ENCODE measurements at places on chromosomes 6 and 20.

DNA sequence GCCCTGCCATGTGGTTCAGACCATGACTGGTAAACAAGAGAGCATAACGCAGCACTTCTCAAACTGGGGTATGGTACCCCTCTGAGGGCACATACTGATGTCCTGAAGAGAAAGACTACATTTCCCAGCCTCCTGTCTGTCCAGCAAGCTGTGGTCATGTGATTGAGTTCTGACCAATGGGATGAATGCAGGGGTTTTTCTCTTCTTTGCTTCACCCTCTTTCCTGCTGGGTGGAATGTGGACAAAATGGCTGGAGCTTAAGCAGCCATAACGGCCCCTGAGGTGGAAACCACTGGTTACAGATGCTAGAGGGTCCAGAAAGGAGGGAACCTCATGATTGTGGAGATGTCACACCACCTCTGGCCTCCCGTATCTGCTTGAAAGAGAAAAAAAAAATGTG, 19.4 kb upstream of the KCNB1 start:
- DNase-seq: no peak

DNA sequence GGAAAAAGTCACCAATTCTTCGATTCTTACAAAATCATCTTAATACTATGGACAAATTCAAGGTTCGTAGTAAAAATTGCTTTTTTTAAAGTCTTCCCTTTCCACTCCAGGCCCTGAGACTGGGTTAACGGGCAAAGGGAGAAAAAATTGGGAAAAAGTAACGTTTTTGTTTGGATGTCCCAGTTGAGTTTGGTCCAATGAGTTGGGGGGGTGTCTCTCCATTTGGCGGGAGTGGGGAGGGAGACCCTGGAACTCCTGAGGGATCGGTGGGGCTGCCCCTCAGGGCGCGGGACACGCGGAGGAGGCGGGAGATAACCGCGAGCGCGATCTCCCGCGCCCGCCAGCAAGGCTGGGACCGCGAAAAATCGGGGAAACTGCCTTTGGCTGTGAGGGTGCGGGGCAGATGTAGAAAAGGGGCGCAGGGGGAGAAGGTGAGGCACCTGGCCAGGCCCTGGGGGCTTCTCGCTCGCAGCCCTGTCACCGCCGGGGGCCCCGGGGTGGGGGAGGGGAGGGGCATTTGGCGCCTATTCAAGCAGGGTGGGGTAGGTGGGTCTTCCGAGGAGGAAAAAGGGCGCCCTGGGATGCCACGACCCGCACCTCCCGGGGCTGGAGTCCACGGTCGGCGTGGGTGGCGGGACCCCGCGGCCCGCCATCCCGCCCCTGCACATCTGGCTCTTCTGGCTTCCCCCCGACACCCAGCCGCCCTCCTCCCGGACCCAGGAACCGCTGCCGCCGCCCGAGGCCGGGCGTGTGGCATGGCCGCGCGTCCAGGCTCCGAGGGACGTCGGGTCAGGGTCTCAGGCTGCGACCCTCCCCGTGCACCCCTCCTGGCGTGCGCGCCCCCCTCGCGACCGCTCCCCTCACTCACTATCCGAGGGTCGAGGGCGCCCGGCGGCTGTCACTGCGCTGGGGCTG, 595 bp downstream of the FBXO5 start:
- no peak for DNase-seq

DNA sequence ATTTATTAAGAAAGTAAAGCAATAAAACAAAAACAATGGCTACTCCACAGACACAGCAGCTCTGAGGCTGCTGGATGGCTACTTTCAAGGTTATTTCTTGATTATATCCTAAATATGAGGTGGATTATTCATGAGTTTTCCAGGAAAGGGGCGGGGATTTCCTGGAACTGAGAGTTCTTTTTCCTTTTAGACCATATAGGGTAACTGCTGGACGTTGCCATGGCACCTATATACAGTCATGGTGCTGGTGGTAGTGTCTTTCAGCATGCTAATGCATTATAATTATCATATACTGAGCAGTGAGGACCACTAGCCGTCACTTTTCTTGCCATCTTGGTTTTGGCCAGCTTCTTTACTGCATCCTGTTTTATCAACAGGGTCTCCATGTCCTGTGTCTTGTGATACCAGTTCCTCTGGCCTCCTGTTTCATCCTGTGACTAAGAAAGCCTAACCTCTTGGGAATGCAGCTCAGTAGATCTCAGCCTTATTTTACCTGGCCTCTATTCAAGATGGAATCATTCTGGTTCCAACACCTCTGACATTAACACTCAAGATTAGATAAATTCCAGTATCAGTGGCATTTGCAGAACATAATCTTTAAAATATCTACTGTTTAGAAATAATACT, 32.3 kb upstream of the TRDN start:
- no peak for DNase-seq

DNA sequence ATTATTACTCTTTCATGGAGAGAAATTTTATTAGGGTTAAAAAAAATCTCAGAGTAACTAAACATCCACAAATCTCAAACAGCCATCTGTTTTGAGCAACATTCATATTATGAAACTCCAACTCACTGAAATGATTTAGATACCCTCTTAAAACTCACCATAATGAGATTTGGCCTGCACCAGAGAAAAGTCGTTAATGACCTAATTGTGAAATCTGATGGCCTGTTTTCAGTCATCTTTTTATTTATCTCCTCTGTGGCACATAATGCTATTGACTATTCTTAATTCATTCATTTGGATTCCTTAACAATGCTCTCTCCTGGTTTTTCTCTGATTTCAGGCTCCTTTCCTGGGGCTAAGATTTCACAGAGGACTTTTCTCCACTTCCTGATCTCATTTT, 192.7 kb downstream of the RNF144B start:
- no peak for DNase-seq

DNA sequence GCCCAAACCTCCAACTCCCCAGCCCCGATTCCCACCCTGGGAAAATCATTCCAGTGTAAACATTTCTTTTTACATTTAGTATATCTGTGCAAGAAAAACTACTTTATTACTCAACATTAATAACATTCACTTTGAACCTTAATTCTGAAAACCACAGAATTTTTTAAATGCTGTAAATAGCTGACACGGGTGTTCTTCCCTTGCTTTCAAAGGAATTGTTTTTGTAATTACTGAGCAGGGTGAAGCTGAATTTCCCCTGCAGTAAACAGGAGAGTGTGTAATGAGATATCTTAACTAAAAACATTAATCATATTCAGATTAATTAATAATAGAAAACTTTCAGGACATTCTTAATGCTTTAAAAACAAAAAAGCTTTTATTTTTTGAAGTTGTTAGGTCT, 99.3 kb upstream of the CITED2 start:
- DNase-seq: no peak

GRCh38 chr20:48283470-48284110, 498.3 kb upstream of the SULF2 start:
- no peak for DNase-seq

DNA sequence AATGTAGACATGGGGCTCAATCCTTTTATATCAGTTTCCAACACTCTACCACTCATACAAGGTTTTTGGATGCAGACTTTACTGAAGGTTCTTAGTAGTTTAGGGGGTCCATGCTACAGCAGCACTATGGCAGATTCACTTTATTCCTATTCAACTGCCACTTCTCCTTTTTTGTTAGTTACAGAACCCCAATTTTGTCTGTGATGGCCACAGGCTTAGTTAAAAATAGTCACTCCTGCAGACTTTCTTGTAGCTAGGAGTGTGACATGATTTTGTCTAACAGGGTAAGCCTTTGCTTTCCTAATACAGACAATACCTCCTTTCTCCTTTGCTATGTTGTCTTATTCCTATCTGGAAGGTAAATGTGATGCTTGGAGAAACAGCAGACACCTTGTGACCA, 90.0 kb upstream of the SLC24A3 start:
- no peak for DNase-seq

GRCh38 chr6:57278570-57278969, 38.9 kb upstream of the PRIM2 start:
- no peak for DNase-seq

DNA sequence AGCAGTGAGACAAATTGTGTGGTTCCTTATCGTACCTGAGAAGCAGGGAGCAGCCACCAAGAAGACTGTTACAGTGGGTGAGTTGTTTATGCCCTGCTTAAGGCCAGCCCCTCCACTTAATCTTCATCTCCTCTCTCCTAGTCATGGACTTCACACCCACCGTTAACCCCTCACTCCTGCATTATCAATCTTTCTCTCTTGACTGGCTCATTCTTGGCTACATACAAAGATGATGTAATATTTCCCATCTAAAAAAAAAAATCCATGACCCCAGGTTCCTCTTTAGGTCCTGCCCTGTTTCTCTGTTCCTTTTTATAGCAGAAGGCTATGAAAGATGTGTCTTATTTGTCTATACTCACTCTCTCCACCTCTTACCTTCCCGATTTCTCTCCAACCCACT, 72.4 kb downstream of the SHLD1 start:
- no peak for DNase-seq

GRCh38 chr6:134381959-134382358, 64.0 kb upstream of the SGK1 start:
- no peak for DNase-seq

DNA sequence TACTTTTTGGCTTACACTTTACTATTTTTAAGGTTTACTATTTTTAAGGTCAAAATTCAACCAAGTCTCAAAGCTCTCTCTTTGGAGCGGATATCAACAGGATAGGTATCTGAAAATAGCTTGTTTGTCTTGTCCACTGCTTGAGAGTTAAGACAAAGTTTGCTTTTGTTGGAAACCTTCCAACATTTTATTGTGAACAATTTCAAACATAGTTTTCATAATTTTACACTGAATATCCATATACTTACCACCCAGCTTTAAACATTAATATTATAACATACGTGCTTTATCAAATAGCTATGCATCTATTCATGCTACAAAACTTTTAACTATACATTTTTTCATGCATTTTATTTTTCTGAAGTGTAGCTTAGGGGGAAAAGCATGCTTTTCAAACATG, 109.9 kb downstream of the FYN start:
- DNase-seq: no peak
